ENCODE measurements at places on chromosomes 11 and 22.

- DNase-seq: no peak
Observed at GRCh38 chr11:122808478-122808869, 29.8 kb upstream of the CRTAM start.

DNA sequence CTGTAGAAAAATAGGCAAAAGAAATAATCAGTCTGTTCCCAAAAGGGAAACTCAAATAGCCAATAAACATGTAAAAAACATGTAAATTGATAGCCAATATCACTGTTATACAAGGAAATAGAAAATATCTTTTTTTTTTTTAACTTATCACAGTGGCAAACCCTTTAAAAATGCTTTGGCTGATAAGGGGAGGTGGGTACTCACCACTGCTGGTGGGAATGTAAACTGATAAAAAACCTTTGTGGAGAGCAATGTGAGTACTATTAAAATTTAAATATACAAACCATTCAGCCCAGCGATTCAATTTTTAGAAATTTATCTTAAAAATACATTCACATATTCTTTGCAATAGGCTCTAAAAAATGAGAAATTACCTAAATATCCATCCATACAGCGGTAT, 3.6 kb downstream of the RPUSD4 start:
- no peak for DNase-seq

GRCh38 chr22:50129121-50129736, 39.4 kb downstream of the MOV10L1 start:
- DNase-seq: no peak

GRCh38 chr22:31083923-31084810, 3.0 kb downstream of the SMTN start:
- DNase-seq: no peak

DNA sequence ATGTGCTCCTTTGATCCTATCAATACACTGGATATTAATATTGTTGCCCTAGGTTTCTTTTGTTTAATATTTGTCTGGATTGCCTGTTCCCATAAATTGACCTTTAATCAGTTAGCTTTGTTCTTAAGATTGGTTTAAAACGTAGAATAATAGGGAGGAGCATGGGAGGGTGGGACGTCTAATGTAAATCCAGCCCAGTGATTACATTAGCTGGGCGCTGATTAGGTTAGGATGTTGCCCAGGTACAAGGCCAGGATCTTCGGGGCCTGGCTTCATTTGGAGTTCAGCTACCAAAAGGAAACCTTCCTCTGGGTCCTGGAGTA, at the start of gene SRSF8:
SRSF8 (plus strand) TSS at position 204 of the 323 bp plus-strand sequence. CDS start 308 bp downstream, outside the sequence.
- no peak for DNase-seq

DNA sequence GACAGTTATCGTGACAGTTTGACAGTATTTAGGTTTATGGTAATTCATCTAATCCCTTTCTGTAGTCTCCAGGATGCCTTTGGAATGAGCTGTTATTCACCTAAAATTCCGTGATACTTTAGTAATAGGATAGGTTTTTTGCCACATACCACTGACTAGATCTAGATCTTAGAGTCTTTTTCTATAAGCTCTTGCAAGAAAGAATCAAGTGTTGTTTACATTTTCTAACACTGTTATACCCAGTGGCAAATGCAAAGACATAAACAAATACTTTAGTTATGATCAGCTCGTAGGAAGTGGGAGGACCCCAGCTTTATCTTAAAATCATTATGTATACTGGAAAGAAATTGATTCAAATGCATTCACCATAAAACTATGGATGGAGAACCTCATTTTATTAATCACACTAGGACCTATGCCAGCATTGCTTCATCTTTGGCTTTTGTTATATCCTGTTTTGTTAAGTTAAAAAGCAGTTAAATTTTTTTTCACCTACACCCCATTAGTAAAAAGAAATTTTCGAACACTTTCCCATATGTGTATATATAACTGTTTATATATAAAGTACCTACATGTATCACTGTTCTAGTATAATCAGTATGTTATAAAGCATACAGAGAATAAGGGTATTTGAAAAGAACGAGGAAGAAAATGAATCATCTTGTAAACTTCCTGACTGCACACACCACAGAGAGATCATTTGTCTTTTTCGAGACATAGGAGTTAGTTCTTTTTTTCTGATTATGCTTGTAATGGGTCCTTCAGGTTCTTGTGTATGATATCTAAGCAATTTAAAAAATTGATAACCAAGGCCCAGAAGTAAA, 60.9 kb downstream of the PDHX start:
- no peak for DNase-seq

GRCh38 chr11:125071435-125071834, 8.3 kb downstream of the SLC37A2 start:
- no peak for DNase-seq

GRCh38 chr11:124760205-124760652, 1.9 kb downstream of the ESAM start:
- no peak for DNase-seq

- no peak for DNase-seq
Observed at GRCh38 chr11:65767406-65767805, 13.4 kb downstream of the AP5B1 start.

GRCh38 chr11:94762208-94762607, 5.9 kb upstream of the AMOTL1 start:
- no peak for DNase-seq
